ENCODE measurements at places on chromosomes 16 and 17.
A peak's percentile ranks its signal among the peaks of the same experiment; 100 is the strongest.

GRCh38 chr16:87608400-87608985, 6.2 kb downstream of the JPH3 start:
- peak; percentile 97 for DNase-seq

DNA sequence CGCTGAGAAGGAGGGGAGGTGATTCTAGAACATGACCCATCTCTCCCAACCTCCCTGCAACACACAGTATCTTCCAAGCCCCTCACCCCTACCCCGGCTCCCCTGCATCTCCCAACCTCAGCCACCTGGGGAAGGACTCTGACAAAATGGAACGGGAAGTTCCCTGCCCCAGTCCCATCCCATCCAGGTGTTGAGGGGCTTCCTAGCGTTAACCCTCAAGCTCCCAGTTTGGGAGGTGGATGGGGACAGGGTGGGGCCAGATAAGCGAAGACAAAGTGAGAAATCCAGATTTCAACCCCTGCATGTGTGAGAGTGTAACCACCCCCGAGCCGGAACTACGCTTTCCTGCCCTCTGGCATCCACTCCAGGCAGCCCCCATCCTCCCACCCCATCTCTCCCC, 1.8 kb downstream of the ZSCAN10 start:
- DNase-seq = peak; percentile 37

DNA sequence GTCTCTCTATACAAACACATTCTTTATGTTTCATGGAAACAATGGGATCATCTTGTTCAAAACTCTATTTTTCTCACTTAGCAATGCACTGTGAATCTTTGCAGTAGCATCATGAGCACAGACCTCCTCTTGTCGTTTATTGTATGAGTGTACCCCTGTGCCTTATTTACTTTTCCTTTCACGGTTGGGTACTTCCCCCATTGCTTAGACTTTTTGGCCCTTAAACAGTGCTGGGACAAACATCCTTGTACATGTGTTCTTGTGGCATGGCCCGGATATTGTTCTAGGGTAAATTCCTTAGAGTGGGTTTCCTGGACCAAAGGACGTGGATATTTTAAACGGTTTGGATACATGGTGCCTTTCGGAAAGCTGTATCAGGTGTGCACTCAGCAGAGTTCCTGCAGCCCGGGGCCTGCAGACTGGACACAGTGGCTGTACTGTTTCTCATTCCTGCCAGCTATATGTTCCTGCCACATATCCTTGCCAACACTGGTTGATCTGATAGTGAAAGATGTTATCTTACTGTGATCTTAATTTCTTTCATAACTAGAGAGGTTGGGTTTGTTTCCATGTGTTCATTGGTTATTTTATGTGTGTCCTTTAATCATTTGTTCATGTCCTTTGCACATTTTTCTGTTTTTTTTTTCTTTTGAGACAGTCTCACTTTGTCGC, 111.1 kb downstream of the OR1D5 start:
- DNase-seq = no peak

DNA sequence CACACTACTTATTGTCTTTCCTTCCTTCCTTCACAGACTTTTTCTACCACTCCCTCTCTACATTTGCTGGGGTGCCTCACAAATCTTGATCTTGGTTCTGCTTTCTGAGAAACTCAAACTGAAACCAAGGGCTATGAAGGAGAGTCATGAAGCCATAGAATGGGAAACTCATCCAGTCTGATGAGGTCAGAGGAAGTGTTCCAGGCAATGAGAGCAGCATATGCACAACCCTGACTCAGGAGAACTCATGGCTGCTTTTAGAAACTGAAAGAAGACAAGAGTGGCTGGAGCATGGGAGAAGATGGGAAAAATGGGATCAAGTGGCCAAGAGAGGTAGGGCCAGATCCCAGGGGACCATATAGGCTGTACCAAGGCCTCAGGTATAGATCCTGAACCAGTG, 130.0 kb upstream of the TOX3 start:
- no peak for DNase-seq

DNA sequence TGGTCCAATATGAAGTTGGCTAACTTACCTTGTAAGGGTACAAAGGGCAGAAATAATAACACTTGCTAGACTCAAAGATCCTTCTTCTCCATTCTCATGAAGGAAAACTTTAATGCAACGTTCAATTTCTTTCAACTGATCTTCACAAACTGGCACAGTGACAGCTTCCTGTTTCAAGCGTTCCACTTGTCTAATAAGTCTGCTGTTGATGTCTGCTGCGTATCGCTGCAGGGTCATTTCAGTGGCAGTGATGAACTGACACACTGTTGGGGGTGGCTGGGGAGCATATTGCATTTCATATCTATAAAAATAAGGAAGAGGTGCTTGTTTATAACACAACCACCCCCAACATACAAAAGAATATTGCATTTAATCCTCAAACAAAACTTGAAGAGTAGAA, 33.5 kb upstream of the ARL6IP1 start:
- no peak for DNase-seq

- no peak for DNase-seq
These were observed 241.2 kb downstream of the FOXL1 start for GRCh38 chr16:86819533-86819892.

GRCh38 chr17:65039336-65039988, 17.1 kb downstream of the GNA13 start:
- no peak for DNase-seq

GRCh38 chr16:48212033-48212432, 32.1 kb upstream of the LONP2 start:
- DNase-seq = no peak

GRCh38 chr17:62599964-62600657, 27.4 kb upstream of the MRC2 start:
- DNase-seq = no peak

GRCh38 chr17:76682296-76682695, 28.5 kb downstream of the MXRA7 start:
- DNase-seq = no peak

DNA sequence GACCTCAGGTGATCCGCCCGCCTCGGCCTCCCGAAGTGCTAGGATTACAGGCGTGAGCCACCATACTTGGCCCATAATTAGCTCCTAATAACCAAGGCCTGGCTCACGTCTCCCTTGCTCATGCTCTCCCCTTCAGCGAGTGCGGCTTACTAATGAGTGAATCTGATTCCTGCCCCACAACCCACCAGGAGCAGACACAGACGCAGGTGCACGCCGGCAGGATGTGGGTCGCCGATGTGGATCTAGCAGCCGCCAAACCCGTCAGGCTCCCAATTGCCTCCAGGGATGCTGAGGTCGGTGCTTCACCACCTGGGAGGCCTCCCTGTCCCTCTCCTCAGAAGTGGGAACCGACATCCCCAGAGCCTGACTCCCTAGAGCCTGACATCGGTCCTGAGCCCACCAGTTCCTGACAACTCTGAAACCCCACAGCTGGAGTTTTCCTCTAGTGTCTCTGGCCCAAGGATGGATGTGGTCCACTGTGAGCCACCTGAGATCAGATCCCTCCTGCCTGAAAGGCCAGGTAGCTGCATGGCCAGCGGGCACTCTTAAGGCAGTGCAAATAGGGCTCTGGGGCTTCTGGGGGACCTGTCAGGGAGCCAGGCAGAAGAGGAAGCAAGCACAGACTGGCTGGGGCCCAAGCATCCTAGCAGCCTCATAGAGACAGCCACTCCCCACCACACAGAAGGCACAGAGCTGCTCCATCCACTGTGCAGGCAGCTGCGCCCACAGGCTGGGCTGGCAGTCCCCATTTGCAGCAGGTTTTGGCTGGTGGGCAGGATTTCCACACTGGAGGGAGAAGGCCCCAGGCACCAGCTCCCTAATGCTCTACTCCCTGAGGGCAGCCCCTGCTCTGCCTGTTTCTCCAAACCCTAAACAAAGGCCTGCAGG, 10.8 kb downstream of the EXOC7 start:
- DNase-seq = no peak

- no peak for DNase-seq
These were observed 29.2 kb downstream of the KANSL1 start for GRCh38 chr17:46163929-46164594.

DNA sequence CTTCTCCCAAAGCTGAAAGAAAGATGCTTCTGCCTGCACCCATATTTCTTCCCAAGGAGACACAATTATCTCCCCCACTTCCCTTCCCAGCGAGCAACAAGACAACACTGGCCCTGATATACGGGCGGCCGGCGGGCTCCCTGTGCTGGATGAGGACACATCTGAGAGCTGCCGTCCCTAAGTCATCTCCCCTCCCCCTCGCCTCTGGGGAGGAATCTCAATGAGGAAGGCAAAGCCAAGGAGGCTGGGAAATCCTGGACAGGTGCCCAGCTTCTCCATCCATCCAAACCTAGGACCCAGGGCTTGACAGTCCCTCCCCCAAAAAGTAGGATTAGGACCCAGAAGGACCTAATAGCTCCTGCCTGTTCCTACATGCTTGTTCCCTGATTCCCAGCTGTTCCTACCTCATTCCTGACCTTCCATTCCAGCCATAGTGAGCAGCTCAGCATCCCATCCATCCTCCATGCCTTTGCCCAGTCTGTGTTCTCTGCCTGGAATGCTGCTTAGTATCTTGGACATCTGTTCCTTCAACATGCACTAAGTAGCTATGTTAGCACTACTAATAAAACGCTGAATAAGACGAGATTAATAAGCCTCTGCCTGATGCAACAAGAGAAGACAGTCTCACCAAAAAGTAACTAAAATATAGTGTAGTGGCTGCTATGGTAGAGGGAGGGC, 167.9 kb downstream of the CCT6B start:
- no peak for DNase-seq

- DNase-seq = no peak
These were observed 22.8 kb downstream of the TAOK1 start for GRCh38 chr17:29412780-29413565.

GRCh38 chr17:40062329-40063186, at the start of gene THRA:
TSS of gene THRA (plus strand) at chr17:40062965. CDS start at chr17:40074489, 11,524 bp downstream.
- peak; percentile 80 for DNase-seq

DNA sequence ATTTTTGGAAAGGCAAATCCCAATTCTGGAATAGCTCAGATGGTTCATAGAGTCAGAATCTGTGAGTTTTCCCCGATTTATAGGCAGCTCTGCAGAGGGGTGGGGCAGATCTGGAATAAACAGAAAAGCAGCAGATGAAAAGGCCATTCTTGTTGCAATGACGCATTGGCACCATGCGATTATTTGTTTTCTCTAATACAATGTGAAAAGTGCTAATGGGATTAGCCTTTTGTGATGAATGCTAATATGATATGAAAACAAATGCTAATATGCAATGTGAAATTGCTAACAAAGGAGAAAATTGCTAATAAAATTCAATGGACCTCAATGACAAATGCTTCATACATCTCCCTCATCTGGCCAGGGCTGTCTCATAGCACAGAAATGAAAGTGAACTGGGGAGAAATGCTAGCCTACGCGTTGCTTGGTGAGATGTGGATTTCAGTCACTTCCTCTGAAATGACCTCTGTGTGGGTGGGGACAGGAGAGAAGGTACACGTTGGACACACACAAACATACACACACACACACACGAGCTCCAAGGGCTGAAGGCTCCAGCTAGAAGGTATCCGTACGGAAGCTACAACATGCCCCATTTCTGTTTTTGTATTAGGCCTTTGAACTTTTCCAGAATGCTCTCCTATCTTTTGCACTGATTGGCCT, 394.5 kb downstream of the XYLT1 start:
- DNase-seq = no peak

- no peak for DNase-seq
These were observed 107.0 kb downstream of the RMI2 start for GRCh38 chr16:11452298-11452697.

DNA sequence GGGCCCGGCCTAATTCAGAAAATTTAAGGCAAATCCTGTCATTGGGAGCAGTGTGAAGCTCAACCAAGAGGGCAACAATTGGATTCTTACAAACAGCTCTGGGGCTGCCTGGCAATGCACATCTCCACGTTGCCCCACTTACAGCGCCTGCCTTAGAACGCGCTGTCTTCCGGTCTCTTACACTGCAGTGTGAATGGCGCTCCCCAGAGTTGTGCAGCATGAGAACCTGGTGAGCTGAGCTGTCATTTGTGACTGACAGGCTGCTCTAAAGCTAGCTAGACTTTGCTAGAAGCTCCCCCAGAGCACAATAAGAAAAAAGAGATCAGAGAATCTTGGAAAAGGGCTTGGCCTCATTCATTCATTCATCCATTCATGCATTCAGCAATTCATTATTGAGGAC, 64.5 kb upstream of the PLCG2 start:
- DNase-seq = no peak

GRCh38 chr17:19021622-19022083, 17.1 kb upstream of the FAM83G start:
- peak; percentile 44 for DNase-seq

DNA sequence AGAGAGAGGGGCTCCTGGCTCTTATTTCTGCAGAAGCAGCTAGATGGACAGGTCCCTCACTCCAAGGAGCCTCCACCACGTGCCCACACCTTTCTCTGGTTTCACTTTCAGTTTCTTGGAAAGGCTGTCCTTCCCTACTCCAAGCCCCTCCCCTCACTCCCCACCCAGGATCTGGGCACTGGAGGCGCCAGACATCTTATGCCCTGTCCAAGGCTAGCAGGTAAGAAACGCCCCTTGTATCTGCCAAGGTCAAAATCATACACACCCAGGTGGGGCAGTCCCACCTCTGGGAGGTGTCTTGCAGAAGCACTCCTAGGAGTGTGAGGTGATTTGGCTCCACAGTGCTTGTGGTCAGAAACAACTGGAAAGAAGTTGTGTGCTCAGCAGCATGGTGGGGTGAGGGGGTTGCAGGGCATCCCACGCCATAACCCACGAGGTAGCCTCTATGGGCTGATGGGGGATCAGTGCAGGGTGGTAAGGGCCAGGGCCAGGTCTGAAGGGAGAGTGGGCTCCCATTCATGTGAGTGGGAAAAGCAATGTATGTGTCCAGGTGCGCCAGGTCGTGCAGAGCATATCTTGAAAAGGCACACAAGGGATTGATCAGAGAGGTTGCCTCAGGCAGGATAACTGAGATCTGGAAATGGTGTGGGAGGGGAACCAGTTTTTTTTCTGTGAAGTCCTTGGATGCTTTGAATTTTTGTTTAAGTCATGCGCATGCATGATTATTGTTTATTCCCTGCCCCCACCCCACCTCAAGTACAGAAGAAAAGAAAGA, 31.8 kb upstream of the PRM1 start:
- DNase-seq = no peak

DNA sequence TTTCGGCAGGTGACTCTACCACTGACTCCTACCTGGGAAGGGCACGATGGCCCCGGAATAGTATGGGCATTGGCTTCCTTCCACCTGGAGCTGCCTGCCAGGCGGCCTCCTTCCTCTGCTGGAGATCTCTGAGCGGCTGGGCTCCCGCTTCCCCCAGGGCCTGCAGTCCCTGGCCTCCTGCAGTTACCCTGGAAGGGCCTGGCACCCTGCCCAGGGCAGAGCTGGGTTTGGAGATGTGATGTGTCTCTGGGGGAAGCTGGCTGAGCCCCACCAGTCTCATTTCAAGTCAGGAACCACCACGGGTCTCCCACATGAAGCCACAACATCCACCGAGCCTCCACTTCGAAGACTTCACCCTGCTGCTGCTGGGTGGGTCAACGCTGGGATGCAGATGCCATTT, 97.9 kb downstream of the IRF8 start:
- no peak for DNase-seq

All from nephron progenitor cell (in vitro differentiated cells).